OCI-LY7 (cell line): ENCODE measurements at places on chromosomes 3 and 15.

- no peak for DNase-seq
Observed at GRCh38 chr3:63900010-63900409, 12.2 kb downstream of the SCAANT1 start.

DNA sequence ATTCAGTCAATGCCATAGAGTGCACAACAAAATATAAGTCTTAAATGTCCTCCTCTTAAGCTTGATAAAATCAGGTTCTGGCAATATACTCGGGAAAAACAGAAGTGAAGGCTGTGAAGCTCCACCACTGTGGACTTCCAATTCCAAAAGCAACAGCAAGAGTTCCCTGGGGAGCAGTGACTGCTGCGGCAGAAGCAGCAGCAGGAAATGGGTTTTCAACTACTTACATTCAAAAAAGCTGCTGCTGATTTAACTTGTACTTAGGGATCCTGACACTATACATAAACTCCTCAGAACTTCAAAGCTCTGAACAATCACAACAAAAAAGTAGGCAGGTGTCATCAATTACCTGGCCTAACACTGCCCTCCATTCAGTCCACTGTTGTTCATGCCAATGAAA lies 4.7 kb downstream of the CEP152 start:
- DNase-seq: peak; percentile 48

- DNase-seq: no peak
Observed at GRCh38 chr3:58361866-58362265, 29.2 kb downstream of the PXK start.

DNA sequence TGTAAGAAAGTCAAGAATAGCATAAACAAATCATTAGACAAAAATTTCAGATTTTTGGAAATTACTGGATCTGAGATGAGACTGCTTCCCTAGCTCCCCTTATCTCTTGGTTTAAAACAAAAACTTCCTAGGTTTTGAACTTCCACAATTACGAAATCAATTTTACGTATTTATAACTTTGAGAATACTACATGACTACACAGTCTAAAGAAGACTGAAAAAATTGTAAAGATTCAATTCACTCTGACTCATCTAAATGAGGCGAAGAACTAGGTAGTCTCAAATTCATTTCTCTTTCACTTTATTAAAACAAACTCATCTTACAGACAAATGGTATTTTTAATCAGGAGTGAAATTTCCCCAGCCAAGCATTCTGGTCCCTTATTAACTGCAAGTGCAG lies 10.3 kb downstream of the CCDC54 start:
- DNase-seq: no peak

- no peak for DNase-seq
Observed at GRCh38 chr3:59514865-59515482, 465.1 kb upstream of the CFAP20DC start.

DNA sequence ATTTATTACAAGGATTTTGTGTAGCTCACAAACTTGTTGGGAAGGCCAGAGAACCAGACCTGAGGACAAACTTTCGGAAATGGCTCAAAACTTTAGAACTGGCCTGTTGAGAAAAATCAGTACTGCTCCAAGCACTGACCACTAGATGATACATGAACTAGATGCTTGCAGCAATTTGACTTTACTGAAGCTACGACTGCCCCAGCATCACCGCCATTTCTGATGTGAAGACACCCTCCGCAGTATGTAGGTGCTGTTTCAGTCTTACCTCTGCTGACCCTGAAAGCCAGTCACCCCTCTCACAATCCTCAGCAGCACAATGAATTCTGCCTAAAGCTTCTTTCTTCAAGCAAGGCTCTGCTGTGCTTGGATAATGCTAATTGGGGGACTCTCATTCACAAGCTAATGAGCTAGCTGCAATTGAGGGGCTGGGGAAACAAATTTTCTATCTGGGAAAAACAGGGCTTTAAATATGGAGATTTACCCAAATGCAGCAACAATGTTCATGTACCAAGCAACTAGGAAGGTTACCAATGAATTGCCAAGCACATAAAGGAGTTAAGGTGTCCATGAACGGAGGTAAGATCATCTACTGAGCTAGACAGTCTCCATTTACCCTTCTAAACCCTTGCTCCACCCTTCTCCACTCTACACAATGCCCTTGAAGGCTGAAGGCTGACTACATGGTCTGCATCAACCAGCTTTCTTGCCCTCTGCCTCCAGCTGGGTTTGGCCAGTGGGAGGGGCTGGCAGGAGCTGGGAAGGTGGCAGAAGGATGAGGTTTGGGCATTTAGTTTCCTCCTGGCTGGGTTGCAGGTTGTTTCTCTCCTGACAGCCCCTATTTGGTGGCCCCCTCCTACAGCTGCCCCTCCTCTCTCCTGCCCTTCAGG lies 53.2 kb upstream of the FSTL1 start:
- DNase-seq: no peak

DNA sequence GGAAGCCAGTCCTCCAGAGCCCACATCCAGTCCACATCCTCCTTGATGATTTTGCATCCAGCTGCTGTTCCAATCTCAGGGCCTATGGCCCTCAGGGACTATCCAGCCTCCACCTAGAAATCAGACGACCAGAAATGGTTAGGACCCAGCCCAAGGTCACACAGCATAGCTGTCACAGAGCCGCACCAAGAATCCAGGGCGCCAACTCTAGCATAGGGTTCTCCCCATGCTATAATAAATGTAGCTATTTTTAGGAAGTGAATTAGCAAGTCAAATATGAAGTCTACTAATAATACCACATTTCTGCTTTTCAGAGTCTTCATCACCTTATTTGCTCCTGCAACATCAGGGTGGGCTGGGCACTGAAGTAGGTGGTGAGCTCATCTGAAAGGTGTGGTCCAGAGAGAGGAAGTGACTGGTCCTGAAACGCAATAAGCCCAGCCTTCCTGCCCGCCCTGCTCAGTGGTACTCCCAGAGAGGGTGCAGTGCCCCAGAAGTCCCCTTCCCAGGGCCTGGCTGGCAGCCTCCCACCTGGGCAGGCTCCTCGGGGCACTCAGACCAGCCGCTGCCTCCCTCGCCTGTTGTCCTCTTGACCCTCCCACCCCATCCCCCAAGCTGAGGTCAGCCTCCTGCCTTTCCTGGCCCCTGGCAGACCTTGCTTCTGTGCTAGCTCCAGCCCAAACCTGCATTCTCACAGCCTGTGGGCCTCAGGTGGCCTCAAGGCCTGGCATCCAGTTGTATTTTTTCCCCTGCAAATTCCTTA lies 17.6 kb upstream of the CYP11A1 start:
- DNase-seq: peak; percentile 56

GRCh38 chr3:46334741-46335478 lies 19.0 kb upstream of the CCR2 start:
- no peak for DNase-seq

GRCh38 chr15:97867870-97868269 lies 92.6 kb upstream of the ARRDC4 start:
- no peak for DNase-seq

DNA sequence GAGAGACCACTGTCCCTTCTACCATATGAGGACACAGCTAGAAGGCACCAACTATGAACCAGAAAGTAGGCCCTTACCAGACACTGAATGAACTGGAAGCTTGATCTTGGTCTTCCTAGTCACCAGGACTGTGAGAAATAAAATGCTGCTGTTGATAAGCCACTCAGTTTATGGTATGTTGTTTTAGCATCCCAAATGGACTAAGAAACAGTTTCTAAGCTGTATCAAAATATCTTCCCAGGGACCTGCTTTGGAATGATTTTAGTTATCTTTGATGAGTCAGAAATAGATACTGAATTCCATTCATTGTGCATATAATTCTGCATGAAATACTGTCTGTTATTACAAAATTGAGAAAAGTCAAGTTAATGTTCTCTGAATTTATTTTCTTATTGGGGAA lies 18.6 kb downstream of the WDR76 start:
- DNase-seq: no peak

- no peak for DNase-seq
Observed at GRCh38 chr3:45041666-45042065, 15.6 kb downstream of the CLEC3B start.

DNA sequence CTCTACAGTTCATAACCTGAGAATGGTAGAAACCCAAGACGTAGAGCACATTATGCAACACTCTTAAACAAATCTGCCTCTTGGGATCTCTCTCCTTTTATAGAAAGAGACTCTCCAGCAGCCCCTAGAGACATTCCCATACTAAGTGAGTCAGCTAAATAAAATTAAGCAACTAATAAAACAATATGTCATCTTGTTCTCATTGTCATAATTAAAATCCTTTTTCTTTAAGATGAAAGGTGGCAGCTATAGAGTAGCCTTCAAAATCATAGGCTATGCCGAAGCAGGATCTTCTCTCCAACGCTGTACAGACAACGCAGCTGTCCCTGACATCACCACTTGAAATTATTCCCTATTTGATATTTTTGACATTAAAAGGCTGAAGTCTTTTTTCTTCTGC lies 790.0 kb downstream of the FHIT start:
- DNase-seq: no peak

GRCh38 chr3:171898192-171898591 lies 55.0 kb downstream of the TMEM212 start:
- no peak for DNase-seq

- DNase-seq: no peak
Observed at GRCh38 chr15:35040339-35041255, 44.5 kb downstream of the NANOGP8 start.

- no peak for DNase-seq
Observed at GRCh38 chr15:91135201-91136130, 35.4 kb downstream of the SV2B start.

DNA sequence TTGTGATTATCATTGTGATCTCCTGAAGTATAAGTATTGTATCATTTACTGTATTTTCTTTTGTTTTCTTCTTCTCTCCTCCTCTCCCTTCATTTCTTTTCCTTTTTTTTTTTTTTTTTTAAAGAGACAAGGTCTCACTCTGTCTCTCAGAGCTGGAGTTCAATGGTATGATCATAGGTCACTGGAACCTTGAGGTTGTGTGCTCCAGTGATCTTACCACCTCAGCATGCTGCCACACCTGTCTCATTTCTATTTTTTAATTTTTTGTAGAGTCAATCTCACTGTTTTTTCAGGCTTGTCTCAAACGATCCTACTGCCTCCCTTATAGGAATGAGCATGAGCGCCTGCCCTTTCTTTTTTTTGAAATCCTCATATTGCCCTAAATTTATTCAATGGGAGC lies 23.4 kb downstream of the NMD3 start:
- DNase-seq: no peak

DNA sequence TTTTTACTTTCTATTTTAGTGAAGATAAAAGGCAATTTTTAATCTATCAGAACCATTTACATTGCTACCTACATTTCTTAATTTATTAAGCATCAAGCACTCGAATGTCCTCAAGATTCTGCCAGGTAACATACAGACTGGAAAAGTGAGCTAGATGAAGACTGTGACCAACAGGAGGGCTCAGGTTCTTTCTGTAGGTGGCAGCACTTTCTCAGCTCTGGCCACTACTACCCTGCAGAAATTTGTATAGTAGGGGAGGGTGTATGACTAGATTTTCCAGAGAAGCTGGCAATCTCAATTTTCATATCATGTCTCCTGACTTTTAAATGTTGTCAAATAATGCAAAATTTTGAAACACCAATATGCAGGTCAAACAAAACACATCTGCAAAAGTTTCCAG lies 165.0 kb upstream of the SUCLG2 start:
- DNase-seq: peak; percentile 67

GRCh38 chr3:190017521-190018288 lies 103.0 kb downstream of the P3H2 start:
- no peak for DNase-seq

DNA sequence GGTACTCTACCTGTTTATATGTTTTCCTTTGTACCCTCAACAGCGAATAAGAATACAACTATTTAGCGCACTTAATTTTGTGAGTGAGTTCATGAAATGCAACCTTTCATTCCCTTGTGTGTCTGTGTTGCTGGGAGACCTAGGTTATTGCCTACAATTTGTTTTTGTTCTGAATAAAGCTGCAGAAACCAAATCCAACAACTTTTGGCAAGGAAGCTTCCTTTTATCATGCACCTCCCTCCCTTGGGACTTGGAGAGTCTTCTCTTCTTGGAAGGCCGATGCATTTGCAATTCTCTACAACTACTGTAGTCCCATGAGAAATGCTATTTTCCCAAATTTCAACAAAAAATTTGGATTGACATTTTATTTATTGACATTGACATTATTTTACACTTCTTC lies 1002.4 kb upstream of the CADM2 start:
- no peak for DNase-seq

DNA sequence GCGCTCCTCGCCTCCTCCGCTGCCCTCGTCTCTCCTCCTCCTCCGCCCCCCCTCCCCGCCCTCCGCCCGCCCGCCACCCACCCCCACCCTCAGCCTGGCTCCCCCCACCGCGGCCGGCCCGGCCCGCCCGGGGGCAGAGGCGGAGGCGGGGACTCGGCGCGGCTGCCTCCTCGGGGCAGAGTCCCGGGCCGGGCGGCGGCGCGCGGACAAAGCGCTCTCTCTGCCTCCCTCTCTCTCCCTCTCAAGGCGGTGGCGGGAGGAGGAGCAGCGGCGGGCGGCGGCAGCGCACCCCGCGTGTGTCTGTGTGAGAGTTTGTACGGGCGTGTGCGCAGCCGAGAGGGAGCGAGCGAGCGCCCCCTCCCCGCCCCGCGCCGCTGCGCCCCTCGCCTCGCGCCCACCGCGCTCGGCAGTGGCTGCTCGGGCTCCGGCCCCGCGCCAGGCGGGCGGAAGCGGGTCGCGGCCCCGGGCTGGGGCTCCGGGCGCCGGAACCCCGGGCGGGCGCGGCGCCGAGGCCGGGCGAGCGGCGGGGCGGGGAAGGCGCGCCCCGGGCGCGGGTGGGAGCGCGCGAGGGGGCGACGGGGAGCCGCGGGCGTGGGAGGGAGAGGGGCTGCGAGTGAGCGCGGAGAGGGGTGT lies at the start of gene IGF2BP2:
IGF2BP2 (minus strand) TSS at position 37 of the 633 bp plus-strand sequence. CDS start 82 bp downstream, outside the sequence.
- peak; percentile 45 for DNase-seq

DNA sequence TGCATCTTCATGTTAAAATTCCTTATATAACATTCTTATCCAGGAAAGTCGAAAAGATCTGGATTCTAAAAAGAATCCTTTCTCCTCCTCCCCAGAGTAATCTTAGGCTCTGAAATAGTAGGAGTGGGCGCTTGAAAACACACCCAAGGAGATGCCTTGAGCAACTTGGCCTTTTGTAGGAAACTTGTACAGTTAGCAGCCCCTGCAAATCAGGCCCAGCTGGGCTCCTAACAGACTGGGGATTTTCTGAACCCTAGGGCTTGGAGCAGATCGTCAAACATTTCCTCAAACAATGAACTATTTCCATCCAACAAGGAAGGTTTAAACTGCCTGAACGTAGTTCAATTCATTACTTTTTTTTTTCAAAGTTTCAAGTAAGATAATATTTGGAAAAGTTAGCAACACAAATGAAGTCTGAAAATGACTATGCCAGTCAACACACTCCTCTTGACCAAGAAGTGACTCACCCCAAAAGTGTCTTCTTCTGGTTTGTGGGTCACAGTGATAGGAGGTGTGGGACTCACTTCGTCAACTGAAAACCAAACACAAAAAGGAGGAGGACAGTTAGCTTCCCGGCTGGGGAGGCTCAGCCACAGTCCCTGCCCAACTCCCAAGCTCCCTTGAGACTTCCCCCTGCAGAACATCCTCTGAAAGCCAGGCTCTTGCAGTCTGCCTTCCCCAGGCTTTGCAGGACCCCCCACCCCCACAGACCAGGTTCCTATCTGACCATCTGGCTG lies 129.7 kb downstream of the NTRK3 start:
- no peak for DNase-seq
